ENCODE measurements at places on chromosomes 16 and 17. TPM values are rescaled to one million over a fixed set of nuclear protein-coding genes. Genes with fewer than 3 reads are reported as not detected.

SLC6A4 gene
- total RNA-seq: 0.13 TPM

SLC2A4 gene
- total RNA-seq: 0.14 TPM

TSPAN10 gene
- 0.14 TPM for total RNA-seq

NPIPB13 gene
- total RNA-seq: 3.2 TPM

ABCC12 gene
- not detected for total RNA-seq

CCL16 gene
- 1.1 TPM for total RNA-seq

KRT36 gene
- total RNA-seq: not detected

IRX5 gene
- 0.93 TPM for total RNA-seq

MEIOB gene
- 0.14 TPM for total RNA-seq

ACSM5 gene
- total RNA-seq: not detected

RAB11FIP3 gene
- total RNA-seq: 34.2 TPM

TOP2A gene
- total RNA-seq: 148 TPM

NPTX1 gene
- not detected for total RNA-seq

KLHL10 gene
- total RNA-seq: not detected

DNAAF1 gene
- 0.14 TPM for total RNA-seq

CCDC144A gene
- 8.9 TPM for total RNA-seq

STRADA gene
- total RNA-seq: 41.9 TPM

KRTAP4-12 gene
- total RNA-seq: not detected

ANKRD40CL gene
- total RNA-seq: not detected

ZNF205 gene
- 12.0 TPM for total RNA-seq

TSEN54 gene
- total RNA-seq: 10.1 TPM

TNFRSF17 gene
- total RNA-seq: not detected

ALDH3A1 gene
- total RNA-seq: 0.93 TPM

GAS2L2 gene
- total RNA-seq: not detected

AANAT gene
- total RNA-seq: not detected

KRT40 gene
- total RNA-seq: not detected

TRPV3 gene
- total RNA-seq: not detected

MGAT5B gene
- 1.4 TPM for total RNA-seq

HOXB1 gene
- total RNA-seq: not detected
